ENCODE measurements at places on chromosomes 6 and 20.

DNA sequence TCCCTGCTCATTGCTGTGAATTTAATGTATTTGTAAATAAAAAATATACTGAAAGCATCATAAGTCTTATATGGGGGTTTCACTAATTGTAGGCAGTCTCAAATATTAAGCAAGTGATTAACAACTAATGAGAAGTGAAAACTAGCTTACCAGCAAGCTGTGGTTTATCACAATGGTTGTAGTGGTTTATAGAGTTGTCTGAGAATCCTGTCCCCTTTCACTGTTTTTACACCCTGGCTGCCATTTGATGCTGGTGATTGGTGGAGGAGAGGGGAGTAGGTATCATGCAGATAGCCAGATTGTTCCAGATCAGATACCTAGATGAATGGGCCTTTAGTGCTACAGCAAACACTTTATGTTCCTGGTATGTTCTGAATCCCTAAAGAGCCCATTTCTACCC, 6.0 kb downstream of the MKKS start:
- no peak for DNase-seq

DNA sequence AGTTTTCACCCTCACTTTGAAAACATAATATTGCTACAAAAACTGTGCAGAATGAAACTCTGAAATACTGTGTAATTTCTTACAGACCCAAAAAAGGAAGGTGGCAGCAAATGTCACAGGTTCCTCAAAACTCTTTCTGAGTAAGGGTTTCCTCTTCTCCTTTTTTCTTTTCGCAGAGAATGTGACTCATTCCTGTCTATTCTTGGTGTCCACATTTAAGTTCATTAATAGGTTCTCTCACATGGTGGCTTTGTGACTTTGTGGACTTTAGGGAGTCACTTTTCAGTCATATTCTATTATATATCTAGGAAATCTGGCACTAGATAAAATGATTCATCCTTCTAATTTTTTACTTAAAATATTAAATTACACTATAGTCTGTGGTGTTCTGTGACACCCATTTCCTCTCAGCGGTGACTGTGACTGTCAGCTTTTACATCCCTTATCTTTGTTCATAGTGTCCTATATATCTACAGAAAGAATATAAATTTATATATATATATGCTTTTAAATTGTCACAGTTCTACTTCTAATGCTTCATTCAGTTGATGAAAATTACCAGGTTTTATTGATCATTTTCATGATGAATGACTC, 126.8 kb upstream of the HCRTR2 start:
- DNase-seq = peak; percentile 39

- DNase-seq = no peak
These were observed 153.3 kb upstream of the SYNCRIP start for GRCh38 chr6:85795945-85796344.

DNA sequence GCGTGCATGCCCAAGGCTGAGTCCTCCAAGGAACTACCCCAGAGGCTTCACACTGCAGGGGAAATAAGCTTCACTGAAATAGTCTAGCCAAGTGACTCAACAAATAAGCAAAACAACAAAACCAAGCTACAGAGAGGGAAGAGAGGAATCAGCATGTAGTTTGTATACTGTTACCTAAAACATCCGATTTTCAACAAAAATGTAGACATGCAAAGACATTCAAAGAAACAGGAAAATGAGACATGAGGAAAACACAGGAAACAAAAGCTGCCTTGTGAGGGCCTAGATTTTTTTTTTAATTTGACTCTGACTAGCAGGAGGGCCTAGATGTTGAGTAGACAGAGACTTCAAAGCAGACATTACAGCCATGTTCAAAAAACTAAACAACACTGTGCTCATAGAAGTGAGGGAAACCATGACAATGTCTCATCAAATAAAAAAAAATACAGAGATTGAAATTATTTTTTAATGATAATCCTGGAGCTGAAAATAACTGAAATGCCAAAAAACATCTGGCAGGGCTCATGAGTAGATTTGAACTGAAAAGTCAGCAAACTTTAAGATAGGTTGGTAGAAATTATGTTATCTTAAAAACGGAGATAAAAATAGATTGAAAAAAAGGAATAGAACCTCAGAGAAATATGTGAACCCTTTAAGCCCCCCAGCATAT, 16.4 kb upstream of the KIF25 start:
- no peak for DNase-seq

GRCh38 chr20:44087857-44088120, 99.2 kb downstream of the JPH2 start:
- DNase-seq = no peak

GRCh38 chr6:101015541-101015940, 134.4 kb upstream of the ASCC3 start:
- no peak for DNase-seq

GRCh38 chr6:136526196-136526930, 23.9 kb downstream of the MAP7 start:
- peak; percentile 63 for DNase-seq

GRCh38 chr20:6575912-6576401, 191.5 kb upstream of the BMP2 start:
- DNase-seq = peak; percentile 62

- peak; percentile 87 for DNase-seq
These were observed 13.0 kb upstream of the F13A1 start for GRCh38 chr6:6333501-6333900.

GRCh38 chr20:48431653-48432493, 395.9 kb downstream of the PREX1 start:
- DNase-seq = peak; percentile 7

DNA sequence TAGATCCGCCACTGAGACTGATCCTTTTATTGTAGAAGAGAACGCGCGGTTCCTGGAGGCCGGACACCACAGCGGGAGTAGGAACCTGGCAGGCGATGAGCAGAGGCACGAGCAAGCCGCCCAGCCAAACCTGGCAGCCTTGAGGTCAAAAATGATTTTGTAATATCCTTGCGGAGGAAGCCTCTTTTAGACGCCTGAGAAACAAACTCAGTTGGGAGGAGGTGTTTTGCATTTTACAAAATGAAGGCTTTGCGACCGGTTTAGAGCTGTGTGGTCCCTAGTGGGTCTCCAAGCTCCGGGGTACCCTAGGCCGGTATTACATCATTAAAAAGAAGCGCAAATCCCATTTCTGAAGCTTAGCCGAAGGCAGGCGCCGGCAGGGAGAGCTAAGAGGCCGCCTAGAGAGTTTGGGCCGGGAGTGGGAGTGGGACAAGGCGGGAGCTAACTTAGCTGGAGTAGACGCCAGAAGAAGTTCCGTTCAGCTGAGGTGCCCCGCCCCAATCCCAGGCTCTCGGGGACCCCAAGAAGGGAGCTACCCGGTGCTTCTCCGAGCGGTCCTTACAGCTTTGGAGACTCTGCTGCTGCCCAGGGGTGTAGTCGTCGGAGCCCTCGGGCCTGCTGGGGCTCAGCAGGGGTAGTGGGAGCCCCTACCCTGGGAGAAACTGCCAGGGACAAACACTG, 1.9 kb upstream of the TBX18 start:
- DNase-seq = no peak

Measured in fibroblast of skin of right biceps (primary cell).